Effector CD4-positive, alpha-beta T cell (primary cell): ENCODE measurements at places on chromosomes 2 and 18.

GRCh38 chr2:150062416-150062815 is 425.1 kb downstream of the RND3 start:
- no peak for DNase-seq

DNA sequence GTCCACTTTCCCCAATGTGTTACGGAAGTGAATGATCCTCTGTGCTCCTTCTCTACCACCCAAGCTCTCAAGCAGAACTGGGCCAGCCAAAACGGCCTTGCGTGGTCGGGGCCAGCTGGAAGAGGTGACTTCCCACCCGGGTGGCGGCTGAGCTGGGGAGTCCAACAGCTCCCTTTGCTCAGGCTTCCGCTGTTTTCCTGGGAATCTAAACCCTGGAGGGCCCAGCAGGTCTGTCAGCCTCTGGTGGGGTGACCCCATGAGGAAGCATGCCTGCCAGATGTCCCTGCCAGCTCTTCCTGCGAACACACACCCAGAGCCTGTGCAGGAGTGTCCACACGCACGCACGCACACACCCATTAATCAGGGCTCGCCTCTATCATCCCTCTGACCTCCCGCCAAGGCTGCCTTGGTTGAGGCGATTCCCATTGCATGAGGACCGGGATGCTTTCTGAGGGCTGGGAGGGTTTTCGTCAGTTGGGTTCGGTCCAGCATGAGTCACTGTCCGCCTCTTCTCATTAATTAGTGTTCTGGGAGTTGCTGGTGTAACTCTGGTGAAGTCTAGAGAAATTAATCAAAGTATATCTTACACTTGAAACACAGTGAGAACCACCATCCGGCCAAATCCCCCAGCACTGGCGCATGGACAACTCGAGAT is 90.6 kb downstream of the TWIST2 start:
- no peak for DNase-seq

DNA sequence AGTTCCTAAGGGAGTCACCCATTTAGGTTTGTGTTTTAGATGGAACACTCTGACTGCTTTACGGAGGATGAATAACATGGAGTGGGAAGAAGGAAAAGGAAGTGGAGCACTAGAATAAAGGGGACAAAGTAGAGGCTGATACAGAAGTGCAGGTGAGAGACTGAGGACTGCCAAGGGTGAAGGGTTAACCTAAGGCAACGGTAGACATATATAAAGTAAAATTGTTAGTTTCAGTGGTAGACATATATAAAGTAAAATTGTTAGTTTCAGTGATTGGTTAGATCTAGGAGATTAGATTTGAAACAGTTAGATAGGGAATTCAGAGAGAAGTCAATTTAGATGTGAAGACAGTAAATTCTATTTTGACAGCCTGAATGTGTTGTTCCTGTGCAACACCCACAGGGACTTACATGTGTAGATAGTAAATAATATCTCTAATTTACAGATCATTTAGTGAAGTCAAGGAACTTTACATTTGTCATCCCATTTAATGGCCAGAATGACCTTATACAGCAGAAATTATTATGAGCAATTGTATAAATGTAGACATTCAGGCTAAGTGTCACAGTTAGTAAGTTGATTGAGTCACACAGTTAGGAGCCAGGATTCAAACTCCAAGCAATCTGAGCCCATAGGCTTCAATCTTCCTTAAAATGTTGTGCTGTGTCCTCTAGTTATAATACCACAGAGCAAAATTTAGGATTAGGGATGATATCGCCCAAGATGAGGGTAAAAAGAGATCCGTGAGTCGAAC is 270.8 kb upstream of the UBE2E3 start:
- DNase-seq, result no peak

- DNase-seq, result no peak
Observed at GRCh38 chr2:157818227-157818626, 57.9 kb downstream of the ACVR1 start.

- DNase-seq, result no peak
Observed at GRCh38 chr2:47069628-47070154, 85.4 kb downstream of the STPG4 start.

DNA sequence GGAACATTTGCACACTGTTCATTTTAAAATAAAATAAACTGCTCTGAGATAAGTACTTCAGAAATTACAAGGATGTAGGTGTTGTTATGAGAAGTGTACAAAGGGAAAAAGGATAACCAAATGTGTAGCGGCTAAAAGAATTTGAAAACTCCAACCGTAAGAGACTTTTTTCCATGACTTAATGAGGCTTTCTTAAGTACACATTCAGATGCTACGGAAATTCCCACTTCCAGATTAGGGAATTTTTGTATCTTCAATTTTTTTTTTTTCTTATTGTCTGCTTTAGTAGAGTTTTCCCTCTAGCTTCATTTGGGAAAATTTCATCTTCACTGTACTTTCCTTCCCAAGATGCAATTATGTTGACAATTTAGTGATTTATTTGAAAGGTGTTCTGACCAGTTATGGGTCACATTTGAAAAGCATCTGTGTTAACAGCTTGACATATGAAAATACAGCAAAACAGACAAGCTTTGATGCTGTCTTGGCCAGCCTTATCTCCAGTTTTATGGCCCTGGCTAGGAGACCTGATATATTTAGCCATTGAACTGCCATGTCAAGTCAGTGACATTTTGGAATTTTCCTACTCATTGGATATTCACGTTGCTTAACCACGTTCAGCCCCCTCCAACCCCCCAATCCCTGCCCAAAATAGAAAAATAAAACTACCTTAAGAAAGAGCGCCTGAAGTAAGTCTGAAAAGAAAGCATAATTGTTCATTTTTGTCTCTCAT is 105.6 kb downstream of the FEZ2 start:
- no peak for DNase-seq

DNA sequence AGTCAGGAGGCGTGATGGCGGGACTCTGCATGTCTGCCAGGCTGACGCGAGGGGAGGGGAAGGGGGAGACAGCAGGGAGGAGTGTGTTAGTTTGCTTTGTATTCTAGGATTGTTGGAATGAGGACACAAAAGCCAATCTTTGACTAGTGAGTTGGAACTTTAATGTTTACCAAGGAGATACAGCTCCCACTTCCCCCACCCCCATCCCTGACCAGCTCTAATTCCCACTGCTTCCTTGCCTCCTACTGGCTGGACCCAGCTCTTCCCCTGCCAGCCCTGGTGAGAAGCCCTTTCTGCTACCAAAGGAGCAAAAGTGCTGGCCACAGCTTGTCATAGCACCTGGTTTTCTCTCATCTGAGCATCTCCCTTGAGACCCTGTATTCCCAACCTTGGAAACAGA is 84.5 kb downstream of the CELF4 start:
- DNase-seq, result no peak

DNA sequence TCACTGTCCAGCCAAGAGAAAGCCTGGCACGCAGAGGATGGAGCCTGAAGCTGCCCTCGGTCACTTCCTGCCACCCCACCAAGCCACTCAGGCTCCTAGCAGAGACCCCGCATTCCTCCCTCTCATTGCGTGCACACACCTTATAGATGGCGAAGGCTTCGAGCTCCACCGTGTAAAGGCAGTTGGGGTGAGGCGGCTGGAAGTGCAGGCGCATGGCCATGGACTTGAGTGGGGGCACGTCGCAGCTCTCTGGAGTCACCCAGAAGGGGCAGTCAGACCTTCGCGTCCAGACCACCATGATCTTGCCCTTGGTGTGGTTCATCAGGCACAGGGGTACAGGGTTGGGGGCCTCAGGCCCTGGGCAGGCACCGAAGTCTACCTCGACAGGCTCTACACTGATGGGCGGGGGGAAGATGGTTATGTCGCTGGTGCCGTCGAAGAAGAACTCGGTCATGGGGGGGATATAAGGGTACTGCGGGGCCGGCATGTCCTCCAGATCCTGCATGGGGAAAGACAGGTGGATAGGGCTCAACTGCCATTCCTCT is 13.7 kb downstream of the CFAP65 start:
- no peak for DNase-seq

GRCh38 chr2:3348767-3349166 is 28.9 kb downstream of the EIPR1 start:
- DNase-seq, result no peak
